Brain pericyte (primary cell): ENCODE measurements at places on chromosomes 16 and 17.

DNA sequence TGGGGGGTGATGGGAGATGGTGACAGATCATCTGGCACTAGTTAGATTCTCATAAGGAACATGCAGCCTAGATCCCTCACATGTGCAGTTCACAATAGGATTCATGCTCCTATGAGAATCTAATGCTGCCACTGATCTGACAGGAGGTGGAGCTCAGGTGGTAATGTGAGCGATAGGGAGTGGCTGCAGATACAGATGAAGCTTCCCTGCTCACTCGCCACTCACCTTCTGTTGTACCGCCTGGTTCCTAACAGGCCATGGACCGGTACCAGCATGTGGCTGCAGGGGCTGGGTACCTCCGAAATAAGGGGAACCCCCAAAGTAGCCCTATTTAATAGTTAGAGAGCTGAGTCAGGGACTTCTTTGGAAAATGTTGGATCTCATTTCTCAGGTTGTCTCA is 60.4 kb downstream of the GPRC5B start:
- no peak for DNase-seq

GRCh38 chr17:60134396-60135150 is 15.2 kb upstream of the CA4 start:
- no peak for DNase-seq

DNA sequence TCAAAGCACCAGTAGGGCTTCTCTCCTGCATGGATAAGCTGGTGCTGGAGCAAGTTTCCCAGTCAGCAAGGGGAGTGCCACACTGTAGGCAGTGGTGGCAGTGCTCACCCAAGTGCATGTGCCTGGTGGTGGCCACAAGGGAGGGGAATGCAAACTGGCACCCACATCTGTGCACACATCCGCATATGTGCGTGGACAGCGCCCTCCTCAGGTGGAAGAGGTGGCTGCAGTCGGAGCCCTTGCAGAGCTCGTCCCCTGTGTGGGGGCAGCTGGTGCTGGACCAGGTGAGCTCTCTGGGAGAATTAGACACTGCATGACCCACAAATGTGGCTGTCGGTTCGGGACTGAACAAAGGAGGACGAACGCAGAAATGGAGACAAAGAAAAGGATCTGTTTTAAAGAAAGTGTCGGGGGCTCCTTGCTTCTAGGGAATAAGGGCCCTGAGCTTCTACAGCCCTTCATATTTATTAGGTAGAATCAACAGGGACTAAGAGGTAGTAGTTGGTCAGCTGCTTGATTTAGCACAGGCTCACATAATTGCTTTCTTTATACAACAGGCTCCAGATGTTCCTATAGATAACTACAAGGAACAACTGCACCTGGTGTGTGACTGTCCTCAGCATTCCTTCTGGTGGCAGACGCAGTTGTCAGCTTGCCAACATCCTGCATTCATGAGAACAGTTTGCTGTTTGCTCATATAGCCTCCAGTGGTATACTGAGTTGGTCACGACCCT is 5.3 kb upstream of the ZNF689 start:
- DNase-seq: no peak

DNA sequence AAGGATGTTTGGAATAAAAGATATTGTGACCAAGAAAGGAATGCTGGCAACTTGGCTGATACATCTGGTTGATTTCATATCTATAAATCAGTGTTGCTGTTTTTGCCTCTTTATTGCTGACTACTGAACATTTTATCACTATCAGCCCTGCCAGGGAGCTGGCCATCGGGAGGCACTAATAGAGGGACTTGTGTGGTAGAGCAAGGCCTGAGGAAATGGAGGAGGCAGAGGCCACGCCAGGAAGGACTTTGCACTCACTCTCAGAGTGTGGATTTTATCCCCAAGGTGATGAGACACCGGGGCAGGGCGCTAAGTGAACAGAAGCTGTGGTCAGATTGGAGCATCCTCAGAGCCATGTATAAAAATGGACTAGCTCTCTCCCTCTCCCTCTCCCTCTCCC is 9.3 kb upstream of the CYB561 start:
- DNase-seq: no peak

GRCh38 chr17:3575511-3575910 is 17.9 kb upstream of the TRPV3 start:
- no peak for DNase-seq

DNA sequence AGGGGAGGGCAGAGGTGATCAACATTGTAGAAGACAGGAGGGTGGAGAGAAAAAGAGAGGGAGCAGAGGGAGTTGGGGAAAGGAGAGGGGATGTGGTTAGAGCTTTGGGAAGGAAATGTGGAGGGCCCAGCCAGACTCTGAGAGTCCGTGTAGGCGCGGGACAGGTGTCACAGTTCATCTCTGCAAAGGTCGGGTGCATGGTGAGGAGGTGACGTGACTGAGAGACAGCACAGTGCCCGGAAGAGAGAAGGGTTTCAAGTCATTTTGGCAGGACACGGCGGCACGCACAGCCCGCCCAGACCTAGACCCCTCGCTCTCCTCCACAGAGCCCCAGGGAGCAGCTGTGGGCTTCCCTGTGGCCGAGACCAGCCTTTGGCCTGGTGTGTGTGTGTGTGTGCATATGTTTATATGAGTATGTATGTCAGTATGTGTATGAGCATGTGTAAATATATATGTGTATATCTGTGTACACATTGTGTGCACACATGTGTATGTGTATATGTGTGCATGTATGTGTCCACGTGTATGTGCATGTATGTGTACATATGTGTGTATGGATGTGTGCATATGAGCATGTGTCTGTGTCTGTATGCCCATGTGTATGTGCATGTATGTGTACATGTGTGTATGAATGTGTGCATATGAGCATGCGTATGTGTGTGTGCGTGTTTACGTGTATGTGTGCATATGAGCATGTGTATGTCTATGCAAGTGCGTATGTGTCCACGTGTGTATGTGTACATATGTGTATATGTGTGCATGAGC is 104.6 kb downstream of the SEC14L1 start:
- no peak for DNase-seq

GRCh38 chr17:50626037-50626574 is 8.6 kb upstream of the ABCC3 start:
- no peak for DNase-seq

DNA sequence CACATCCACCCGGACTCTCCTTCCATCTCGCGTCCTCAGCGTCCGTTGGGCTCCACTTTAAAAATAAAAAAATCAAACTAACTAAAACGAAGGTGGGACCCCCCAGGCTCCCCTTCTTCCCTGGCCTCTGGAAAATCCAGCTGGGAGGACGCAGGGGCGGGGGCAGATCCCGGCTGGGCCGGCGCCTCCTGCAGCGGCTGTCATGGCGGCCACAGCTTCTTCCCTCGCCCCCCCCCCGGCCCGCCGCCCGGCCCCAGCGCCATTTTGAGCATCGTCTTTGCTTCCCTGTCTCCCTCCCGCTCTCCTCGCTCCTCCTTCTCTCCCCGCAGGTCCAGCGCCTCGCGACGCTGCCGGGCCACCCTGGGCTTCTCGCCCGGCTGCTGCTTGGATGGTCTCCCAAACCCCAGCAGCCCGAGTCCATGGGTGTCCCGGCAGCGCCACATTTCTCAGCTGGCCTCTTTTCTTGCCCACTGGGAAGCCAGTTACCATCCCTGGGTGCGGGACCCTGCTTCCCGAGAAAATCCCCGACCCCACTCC is 3.3 kb downstream of the HOXB2 start:
- DNase-seq: no peak

GRCh38 chr16:89685916-89686315 is 573 bp upstream of the CDK10 start:
- no peak for DNase-seq

DNA sequence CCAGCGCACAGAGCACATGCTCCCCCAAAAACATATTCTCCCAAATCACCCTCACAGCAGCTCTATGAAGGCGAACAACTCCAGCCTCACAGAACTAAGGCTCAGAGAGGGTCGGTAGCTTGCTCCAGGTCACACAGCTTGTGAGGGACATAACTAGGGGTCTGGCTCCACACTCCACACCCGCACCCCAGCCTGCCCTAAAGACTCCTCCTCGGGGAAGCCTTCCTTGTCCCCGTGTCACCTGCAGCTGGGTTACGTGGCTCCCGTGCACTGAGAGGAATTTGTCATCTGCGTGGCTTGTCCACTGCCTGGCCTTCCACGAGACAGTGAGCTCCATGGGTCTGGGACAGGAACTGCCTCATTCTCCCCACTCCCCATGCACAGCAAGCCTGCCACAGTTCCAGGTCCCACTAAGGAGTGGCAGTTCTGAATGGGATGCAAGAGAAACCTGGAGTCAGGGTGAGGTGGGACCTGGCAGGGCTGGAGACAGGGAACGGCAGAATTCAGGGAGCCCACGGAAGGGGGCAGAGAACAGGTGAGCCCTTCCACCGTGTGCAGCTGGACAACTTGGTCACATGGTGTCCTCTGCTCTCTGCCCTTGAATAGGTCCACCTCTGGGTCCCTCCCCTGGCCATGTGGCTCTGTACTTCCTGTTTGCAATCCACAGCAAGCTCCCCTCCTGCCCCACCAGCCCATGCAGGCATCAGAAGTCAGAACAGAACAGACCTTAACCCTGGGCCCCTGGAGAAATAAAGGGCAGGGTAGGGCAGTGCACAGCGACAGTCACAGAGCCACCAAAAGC is 27.4 kb downstream of the TNFRSF13B start:
- no peak for DNase-seq

GRCh38 chr16:5321930-5322329 is 224.3 kb upstream of the EEF2KMT start:
- DNase-seq: no peak

GRCh38 chr16:80667251-80667560 is 126.4 kb downstream of the DYNLRB2 start:
- no peak for DNase-seq

DNA sequence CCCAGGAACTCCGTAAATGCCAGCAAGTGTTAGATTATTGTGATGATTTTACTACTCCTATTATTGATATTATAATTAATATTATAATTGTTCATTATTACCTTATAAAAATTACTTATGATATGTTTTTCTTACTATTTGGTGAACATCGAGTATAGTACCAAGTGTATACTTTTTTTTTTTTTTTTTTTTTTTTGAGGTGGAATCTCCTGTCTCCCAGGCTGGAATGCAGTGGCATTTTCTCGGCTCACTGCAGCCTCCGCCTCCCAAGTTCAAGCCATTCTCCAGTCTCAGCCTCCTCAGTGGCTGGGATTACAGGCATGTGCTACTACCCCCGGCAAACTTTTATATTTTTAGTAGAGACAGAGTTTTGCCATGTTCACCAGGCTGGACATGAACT is 347.0 kb downstream of the WWOX start:
- no peak for DNase-seq

- no peak for DNase-seq
Observed at GRCh38 chr16:21653571-21653970, 1.2 kb upstream of the IGSF6 start.

DNA sequence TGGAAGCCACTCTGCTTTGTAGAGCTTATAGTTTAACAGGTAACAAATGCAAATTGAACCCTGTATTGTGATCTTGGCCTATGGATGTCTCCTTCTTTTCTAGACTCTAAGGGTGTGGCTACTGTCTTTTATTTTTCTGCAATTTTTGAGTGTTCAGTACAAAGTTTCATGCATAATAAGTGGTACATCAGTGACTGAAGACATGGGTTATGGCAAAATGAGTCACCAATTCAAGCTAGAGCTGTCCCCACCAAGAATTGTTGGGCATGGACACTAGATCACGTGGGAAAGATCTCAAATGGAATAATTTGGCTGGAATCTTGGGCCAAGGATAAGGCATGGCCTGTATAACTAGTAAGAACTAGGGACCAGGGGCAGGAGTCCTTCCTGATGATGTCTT is 228.4 kb upstream of the N4BP1 start:
- DNase-seq: no peak

DNA sequence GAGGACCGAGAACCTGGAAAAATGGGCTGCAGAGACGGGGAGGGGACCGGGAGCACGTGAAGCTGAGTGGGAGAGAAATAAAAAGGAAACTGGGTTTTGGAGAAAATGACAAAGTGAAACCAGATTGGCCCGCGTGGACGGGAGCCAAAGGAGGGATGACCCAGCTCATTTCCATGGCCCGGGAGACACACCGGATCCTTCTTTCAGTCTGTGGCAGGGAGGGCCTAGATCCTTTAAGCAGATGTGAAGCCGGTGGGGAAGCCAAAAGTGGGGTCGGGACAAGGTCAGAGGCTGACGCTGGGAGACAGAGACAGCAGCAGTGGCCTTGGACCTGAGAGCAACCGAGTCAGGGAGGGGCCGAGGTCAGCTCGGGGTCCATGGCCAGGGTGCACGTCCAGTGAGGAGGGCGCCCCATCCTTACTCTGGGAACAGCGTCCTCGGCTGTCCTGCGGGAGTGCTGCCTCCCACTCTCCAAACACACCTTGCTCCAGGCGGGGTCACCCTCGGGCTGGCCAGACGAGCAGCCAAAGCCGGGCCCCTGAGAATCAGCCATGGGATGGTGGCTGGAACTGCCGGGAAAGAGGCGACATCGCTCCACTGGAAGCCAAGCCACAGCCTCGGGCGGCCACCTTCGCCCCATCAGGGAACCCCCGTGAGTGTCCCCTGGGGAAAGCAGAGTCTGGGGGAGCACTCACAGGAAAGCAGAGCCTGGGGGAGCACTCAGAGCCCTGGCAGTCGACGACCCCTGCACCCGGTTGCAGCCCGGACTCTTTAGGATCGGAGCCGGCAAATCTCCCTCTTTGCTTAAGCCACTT is 17.3 kb downstream of the CA5A start:
- DNase-seq: no peak

- no peak for DNase-seq
Observed at GRCh38 chr17:6374761-6375312, 60.1 kb downstream of the AIPL1 start.

DNA sequence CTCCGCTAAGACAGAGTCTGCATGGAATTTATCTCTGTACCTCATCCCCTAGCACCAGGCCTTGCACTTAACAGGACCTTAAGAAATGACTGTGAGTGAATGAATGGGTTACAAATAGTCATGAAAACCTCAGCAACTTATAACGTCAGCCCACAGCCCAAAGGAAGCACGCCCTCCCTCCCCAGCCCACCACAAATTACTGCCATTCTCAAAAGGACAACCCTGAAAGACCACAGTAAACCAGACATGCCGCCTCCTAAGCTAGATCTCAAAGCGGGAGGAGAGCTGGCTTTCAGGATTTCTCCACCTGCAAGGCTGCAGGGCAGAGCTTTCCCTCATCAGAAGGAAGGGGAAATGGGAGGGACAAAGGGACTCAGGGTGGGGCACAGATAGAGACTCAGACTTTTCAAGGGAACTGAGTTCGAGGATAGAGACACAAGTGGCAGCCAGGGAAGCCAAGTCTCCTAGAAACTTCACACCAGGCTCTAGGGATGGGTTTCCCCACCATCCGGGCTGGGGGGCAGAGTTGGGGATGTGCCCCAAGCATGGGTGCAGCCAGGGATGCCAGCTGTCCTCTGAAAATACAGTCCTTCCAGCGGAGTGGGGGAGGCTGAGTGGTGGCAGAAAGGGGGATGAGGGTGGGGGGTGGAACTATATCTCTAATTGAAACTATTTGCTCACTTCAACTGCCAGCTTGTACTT is 56.7 kb downstream of the PLXDC1 start:
- DNase-seq: no peak

DNA sequence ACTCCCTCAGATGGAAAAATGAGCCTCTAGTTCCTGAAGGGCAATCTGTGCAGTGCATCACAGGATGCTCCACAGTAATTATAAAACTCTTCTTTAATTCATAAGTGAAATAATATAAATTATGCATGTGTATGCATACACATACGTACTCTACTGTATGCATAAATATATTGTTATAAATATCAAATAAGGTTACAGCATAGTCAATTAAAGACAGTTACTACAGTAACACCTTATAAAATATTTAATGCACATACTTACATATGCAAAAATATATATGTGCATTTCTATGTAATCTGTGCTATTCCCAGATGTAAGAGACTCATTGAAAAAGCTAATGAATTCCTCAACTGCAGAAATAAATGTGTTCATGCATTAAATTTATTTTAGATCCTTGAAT is 1515.1 kb downstream of the CDH11 start:
- DNase-seq: no peak

GRCh38 chr17:56309897-56310296 is 156.6 kb downstream of the ANKFN1 start:
- no peak for DNase-seq
